NCI-H524 (cell line): ENCODE measurements at places on chromosomes 7 and 10.

GRCh38 chr10:30538086-30538485, 91.5 kb downstream of the LYZL2 start:
- no peak for DNase-seq

DNA sequence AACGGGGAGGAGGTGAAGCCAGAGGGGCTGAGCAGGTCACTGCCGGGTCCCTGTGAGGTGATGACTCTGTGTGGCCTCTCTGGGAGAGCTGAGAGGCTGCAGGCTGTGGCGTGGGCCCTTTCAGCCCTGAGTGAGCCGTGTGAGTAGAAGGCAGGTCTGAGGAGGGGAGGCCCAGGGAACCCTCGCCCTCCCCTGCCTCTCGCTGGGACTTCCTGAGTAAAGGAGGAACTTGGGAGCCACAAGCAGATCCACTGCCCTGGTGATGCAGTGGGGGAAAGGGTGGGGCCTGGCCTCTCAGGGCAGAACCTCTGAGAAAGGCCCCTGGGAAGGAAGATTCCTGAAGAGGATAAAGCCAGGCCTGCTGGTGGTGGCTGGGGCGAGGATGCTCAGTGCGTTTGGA, 22.8 kb downstream of the EEPD1 start:
- no peak for DNase-seq

DNA sequence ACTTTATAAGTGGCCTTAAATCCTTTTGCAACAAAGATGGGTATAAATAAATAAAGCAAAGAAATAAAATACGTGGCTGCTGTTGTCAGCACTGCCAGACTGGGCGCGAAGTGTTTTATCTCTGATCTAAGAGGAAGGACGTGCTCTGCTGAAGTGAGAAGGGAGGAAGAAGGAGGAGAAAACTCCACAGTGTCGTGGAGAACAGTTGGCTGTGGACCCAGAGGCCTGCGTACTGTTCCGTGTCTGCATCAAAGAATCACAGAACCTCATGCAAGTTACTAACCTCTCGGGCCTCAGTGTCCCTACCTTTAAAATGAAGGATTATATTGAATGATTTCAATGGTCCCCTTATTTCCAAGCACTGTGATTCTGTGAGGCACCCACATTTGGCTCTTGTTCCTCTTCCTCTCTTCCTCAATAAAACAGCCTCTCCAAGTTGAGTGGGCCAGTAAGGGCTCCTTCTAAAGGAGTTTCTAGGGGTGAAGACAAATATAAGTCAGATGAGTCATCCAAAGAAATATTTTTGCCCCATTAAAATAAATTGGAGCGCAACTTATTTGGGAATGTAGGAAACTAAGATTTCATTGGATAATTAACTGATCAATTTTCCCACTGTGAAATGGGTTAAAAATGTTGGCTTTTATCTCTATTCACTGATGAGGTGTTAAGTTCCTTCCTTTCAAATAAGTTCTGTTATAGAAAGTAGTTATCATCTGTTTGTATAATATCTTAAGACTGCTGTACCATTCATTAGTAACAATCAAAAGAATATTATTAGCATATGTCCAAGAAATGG, 126.9 kb upstream of the EFCAB10 start:
- no peak for DNase-seq

DNA sequence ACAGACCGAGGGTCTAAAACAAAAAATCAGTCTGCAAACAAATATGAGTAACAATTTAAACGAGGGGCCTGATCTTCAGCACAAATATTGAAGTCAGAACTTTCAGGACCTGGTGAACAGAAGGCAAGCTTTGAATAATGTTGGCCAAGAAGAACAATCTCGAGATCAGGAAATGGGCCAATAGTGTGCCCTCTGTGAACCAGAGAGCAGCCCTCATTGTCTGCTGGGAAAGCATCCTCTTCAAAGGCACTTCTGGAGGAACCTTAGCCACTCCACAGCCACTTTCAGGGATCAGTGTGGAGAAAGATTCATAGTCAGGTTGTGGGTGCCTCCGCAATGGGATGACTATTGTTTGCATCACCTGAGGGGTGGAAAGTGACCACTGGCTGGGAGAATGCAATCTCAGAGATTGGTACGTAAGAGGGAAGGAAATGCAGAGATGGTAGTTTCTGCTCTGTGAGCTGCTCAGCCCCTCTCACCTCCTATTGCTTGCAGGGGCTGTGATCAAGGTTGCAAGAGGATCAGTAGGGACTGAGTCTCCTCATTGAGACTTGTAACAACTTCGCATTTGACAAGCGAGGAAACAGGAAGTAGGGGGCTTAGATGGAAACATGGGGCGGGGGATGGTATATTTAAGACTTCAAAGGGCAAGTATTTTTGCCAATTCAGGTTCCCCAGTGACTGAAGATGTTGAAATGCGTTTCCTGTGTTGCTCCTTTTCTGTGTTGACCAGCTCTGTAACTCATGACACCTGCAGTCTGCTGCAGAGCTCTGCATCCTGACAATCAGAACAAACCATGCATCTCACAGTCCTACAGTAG, 28.4 kb upstream of the IFRD1 start:
- no peak for DNase-seq

GRCh38 chr10:122279725-122280141, 8.6 kb downstream of the BTBD16 start:
- DNase-seq, result peak; percentile 19

- no peak for DNase-seq
Measured at GRCh38 chr7:42739638-42740037, 172.2 kb downstream of the C7orf25 start.
